ENCODE measurements at places on chromosomes 12 and 14. TPM values are rescaled to one million over a fixed set of nuclear protein-coding genes. Genes with fewer than 3 reads are reported as not detected.

The CD27 gene
- 0.14 TPM for total RNA-seq

The CARMIL3 gene
- under 0.01 TPM for total RNA-seq

The LIN7A gene
- 12.7 TPM for total RNA-seq

The KDM5A gene
- 49.4 TPM for total RNA-seq

The TAS2R8 gene
- not detected for total RNA-seq

The OLR1 gene
- 3.1 TPM for total RNA-seq

The CLEC9A gene
- total RNA-seq, result not detected

Data from smooth muscle cell of bladder (primary cell).